ENCODE measurements at places on chromosomes 6 and 20. TPM values are rescaled to one million over a fixed set of nuclear protein-coding genes. Genes with fewer than 3 reads are reported as not detected.
A peak's percentile ranks its signal among the peaks of the same experiment; 100 is the strongest.

VGLL2 gene
- not detected for total RNA-seq

DNA sequence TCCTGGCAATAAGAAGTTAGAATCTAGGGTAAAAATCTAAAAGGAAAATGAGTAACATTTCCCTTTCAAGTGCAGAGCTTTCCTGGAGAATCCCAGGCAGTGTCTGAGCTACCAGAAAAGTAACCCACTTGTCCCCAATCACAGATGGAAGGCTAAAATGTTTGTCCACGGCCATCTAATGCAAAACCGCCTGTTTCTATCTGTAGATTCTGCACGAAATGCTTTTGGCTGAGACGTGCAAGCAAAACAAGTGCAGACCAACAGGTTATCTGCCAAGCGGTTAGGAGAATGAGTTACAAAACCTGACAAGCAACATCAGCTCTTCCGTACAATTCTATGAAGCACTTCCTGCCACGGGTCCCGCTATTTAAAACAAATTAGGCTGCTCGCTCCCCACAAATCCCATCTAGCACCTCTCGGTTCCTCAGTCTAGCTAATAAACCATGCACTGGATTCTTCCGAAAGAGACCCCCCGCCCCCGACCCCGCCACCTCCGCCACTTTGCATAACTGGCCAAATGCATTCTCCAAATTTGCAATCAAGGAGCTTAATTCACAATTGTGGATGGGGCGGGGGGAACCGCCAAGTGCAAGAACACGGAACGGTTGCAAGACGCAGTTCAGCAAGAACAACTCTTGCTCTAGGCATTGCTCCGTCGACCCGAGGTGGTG lies 1.4 kb downstream of the ELOVL5 start:
- H3K4me1 ChIP-seq = 0 out of 2 replicates have a peak, but pooled peaks cover 1% of the 10 kb centered on the region
- peak overlapping the region; percentile 95 for H3K4me3 ChIP-seq
- no peaks in the 10 kb centered on the region for H3K36me3 ChIP-seq
- H3K27ac ChIP-seq = peak overlapping the region; percentile 70

ZC2HC1B gene
- not detected for total RNA-seq

SLC4A11 gene
- total RNA-seq = 0.28 TPM

- no peak for DNase-seq
- no peak overlapping the region for H3K4me3 ChIP-seq
- no peaks in the 10 kb centered on the region for H3K27me3 ChIP-seq
- H3K4me1 ChIP-seq = peaks cover 5% of the 10 kb centered on the region
- no peaks in the 10 kb centered on the region for H3K36me3 ChIP-seq
These were observed 490 bp downstream of the IPCEF1 start for GRCh38 chr6:154356113-154356512.

GRCh38 chr20:62480318-62480717 lies 4.5 kb upstream of the GATA5 start:
- no peak overlapping the region for H3K4me3 ChIP-seq
- no peak overlapping the region for H3K27ac ChIP-seq
- H3K4me1 ChIP-seq = no peaks in the 10 kb centered on the region
- H3K36me3 ChIP-seq = no peaks in the 10 kb centered on the region
- peaks cover 88% of the 10 kb centered on the region for H3K27me3 ChIP-seq

GRCh38 chr20:21436205-21436604 lies 38.9 kb upstream of the NKX2-4 start:
- H3K36me3 ChIP-seq = no peaks in the 10 kb centered on the region
- DNase-seq = peak; percentile 72
- H3K4me1 ChIP-seq = no peaks in the 10 kb centered on the region
- no peak overlapping the region for H3K4me3 ChIP-seq
- no peaks in the 10 kb centered on the region for H3K27me3 ChIP-seq

CALHM6 gene
- total RNA-seq = 0.83 TPM

- DNase-seq = no peak
- no peaks in the 10 kb centered on the region for H3K27me3 ChIP-seq
- H3K4me1 ChIP-seq = peaks cover 11% of the 10 kb centered on the region
- no peaks in the 10 kb centered on the region for H3K36me3 ChIP-seq
- H3K4me3 ChIP-seq = no peak overlapping the region
These were observed 44.4 kb downstream of the MRPL14 start for GRCh38 chr6:44082872-44083321.

EPHA7 gene
- not detected for total RNA-seq

DNA sequence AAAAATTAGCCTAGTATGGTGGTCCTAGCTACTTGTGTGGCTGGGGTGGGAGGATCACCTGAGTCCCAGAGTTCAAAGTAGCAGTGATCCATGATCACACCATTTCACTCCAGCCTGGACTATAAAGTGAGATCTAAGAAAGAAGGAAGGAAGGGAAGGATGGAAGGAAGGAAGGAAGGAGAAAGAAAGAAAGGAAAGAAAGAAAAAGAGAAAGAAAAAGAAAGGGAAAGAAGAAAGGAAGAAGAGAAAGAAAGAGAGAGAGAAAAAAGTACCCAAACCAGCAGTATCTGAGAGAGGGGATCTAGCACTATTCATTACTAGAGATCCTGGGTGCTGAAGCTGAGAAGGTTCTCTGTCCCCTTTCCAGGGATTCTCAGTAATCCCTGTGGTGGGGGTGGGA lies 197.8 kb downstream of the CD83 start:
- H3K27ac ChIP-seq = no peak overlapping the region
- H3K27me3 ChIP-seq = peaks cover 28% of the 10 kb centered on the region
- no peaks in the 10 kb centered on the region for H3K36me3 ChIP-seq
- peaks cover 6% of the 10 kb centered on the region for H3K4me1 ChIP-seq

GRCh38 chr6:144087789-144088426 lies 7.5 kb downstream of the SF3B5 start:
- no peaks in the 10 kb centered on the region for H3K27me3 ChIP-seq
- H3K4me1 ChIP-seq = no peaks in the 10 kb centered on the region
- H3K4me3 ChIP-seq = no peak overlapping the region

DNA sequence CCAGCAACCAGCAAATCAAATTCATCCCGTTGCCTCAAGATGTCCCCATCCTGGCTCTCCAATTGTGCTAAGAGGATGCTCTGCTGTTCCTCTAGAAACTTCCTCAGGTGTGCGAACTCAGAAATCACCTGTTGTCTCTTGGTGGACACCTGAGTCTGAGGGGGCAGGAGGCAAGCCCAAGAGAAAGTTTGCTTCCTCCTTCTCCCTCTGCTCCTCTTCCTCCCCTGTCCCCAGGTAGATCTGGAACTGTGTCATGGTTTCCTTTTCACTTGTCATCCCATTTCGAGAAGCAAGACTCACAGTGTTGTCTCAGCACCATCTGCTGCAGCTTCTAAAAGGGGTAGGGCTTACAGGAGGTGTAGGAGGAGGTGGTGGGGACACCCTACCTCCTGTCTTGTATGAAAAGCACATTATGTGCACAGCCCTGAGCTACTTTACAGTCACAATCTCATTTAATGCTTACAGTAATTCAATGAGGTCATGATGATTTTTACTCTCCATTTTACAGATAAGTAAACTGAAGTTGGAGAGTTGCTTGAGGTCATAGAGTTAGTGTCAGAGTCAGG lies 2.5 kb downstream of the TRIM10 start:
- H3K27ac ChIP-seq = no peak overlapping the region
- no peaks in the 10 kb centered on the region for H3K36me3 ChIP-seq
- no peaks in the 10 kb centered on the region for H3K4me1 ChIP-seq

DNA sequence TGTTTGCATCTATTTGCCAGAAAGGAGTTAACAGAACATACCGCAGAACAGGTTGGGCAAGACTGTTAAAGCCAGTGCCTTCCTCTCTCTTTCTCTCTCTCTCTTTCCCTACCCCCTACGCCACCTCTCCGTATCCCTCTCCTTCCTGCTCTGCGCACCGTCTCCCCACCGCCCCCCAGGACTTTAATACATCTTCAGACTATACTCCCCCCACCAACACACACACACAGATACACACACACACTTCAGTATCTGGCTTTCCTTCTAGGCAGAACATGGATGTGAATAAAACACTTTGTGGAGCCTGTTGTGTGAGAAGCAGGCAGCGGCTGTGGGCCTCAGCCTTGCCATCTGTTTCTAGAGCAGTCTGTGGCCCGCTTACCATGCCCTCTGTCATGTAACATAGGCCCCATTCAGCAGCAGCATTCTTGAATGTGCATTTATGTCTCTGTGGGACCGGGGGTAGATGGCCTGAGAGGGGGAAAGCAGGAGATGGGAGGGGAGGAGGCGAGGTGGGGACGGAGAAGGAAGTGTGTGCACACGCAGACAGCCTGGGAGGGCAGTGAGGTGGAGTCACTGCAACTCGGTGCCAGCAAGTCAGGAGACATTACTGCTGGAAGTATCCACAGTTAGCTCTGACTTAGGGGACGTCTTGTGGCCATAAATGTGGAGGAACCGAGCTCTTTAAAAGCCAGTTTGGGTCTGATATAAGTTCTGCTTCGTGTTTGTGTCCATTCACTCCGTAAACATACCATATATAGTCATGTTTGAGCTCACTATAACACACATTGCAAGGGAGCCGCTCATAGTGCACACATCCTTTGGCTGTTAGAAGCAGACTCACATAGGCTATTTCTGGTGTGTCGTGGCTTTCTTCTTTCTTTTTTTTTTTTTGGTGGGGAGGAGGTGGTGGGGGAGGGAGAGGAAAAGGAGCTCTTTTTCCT lies 38.4 kb downstream of the RREB1 start:
- DNase-seq = peak; percentile 80
- H3K36me3 ChIP-seq = no peaks in the 10 kb centered on the region
- H3K4me1 ChIP-seq = peaks cover 36% of the 10 kb centered on the region
- H3K27ac ChIP-seq = peak overlapping the region; percentile 92

GRCh38 chr6:133610227-133610840 lies 278.6 kb upstream of the TCF21 start:
- peaks cover 30% of the 10 kb centered on the region for H3K4me1 ChIP-seq
- H3K4me3 ChIP-seq = no peak overlapping the region
- peak overlapping the region; percentile 99 for H3K27ac ChIP-seq
- H3K27me3 ChIP-seq = no peaks in the 10 kb centered on the region
- no peaks in the 10 kb centered on the region for H3K36me3 ChIP-seq

KIF16B gene
- 10.0 TPM for total RNA-seq

- DNase-seq = peak; percentile 95
- H3K27ac ChIP-seq = peak overlapping the region; percentile 34
- H3K36me3 ChIP-seq = peaks cover 6% of the 10 kb centered on the region
- no peaks in the 10 kb centered on the region for H3K27me3 ChIP-seq
These were observed 48.3 kb downstream of the ATXN1 start for GRCh38 chr6:16712931-16713484.

- H3K4me3 ChIP-seq = no peak overlapping the region
- H3K27ac ChIP-seq = no peak overlapping the region
- no peaks in the 10 kb centered on the region for H3K27me3 ChIP-seq
- DNase-seq = no peak
- no peaks in the 10 kb centered on the region for H3K36me3 ChIP-seq
- peaks cover 2% of the 10 kb centered on the region for H3K4me1 ChIP-seq
These were observed 61.5 kb downstream of the EDN1 start for GRCh38 chr6:12351672-12352071.

PROKR2 gene
- not detected for total RNA-seq

HMGN3 gene
- total RNA-seq = 22.5 TPM

DNA sequence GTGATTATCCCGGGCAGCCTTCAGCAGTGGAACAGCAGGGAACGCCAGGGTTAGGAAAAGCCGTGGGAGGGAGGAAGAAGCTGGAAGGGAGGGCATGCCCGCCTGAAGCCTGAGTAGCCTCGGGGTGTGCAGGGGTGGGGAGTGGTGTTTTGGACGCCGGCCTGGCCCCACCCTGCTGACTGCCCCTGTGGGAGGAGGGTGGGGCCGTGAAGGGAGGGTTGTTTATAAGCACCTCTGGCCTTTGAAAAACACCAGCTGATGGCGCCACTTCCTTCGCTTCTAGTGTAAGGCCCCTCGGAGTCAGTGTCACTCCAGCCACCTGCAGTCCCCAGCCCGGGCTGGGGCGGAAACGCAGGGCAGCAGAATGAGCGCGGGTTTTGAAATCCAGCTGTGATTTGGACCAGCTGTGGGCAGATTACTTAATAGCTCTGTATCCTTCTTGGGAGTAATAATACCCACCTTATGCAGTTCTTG lies 52.8 kb upstream of the BMP6 start:
- peaks cover 5% of the 10 kb centered on the region for H3K4me1 ChIP-seq
- peaks cover 2% of the 10 kb centered on the region for H3K27me3 ChIP-seq
- DNase-seq = peak; percentile 5
- no peak overlapping the region for H3K27ac ChIP-seq
- H3K4me3 ChIP-seq = no peak overlapping the region

DNA sequence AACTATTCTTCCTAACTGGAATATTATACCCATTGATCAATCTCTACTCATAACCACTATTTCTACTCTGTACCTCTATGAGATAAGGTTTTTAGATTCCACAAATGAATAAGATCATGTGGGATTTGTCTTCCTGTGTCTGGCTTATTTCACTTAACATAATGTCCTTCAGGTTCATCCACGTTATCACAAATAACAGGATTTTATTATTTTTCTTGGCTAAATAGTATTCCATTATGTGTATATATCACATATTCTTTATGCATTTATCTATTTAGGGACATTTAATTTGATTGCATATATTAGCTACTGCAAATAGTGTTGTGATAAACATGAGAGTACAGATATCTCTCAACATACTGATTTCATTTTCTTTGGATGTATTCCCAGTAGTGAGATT lies 823.0 kb upstream of the ADGRB3 start:
- no peak overlapping the region for H3K27ac ChIP-seq
- H3K4me1 ChIP-seq = no peaks in the 10 kb centered on the region
- no peaks in the 10 kb centered on the region for H3K36me3 ChIP-seq
- no peak overlapping the region for H3K4me3 ChIP-seq
- H3K27me3 ChIP-seq = no peaks in the 10 kb centered on the region
- DNase-seq = no peak

- H3K27ac ChIP-seq = no peak overlapping the region
- H3K27me3 ChIP-seq = no peaks in the 10 kb centered on the region
- H3K4me3 ChIP-seq = no peak overlapping the region
- H3K36me3 ChIP-seq = 0 out of 2 replicates have a peak, but pooled peaks cover 3% of the 10 kb centered on the region
- peak; percentile 45 for DNase-seq
These were observed 11.7 kb downstream of the ZBTB46 start for GRCh38 chr20:63819224-63819921.

GRCh38 chr6:17182961-17183360 lies 81.1 kb downstream of the STMND1 start:
- H3K4me3 ChIP-seq = no peak overlapping the region
- H3K27me3 ChIP-seq = peaks cover 2% of the 10 kb centered on the region
- no peak for DNase-seq
- H3K36me3 ChIP-seq = no peaks in the 10 kb centered on the region

DNA sequence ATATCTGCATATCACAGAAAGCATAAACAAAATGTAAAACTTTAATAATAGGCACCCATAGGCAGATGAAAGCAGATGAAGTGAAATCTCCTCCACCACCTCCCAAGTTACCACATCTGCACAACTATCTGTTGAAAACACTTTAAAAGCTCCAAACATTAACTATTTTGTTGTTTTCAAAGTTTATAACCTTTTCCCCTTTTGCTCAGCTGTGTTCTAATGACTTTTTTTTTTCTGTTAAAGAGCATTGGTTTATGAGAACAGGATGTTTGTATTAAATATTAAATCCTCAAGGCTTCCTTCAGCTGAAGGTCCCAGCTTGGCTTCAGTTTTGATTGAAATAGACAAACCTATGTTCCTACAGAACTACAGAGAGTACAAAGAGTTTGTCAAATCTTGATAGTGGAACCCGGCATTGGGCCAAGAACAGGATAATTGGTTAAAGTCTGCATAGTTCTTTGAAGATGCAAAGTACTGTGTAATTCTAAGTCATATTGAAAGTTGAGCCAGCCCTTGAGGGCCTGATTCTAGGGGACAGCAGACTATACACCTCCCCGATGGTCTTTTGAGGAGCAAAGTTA lies 255.1 kb upstream of the JAG1 start:
- H3K27me3 ChIP-seq = peaks cover 1% of the 10 kb centered on the region
- H3K27ac ChIP-seq = no peak overlapping the region

All from IMR-90 (cell line).